SW 1271 (cell line): ENCODE measurements at places on chromosomes 3 and 15.

- DNase-seq = no peak
Observed at GRCh38 chr3:131796558-131797198, 238.1 kb downstream of the CPNE4 start.

DNA sequence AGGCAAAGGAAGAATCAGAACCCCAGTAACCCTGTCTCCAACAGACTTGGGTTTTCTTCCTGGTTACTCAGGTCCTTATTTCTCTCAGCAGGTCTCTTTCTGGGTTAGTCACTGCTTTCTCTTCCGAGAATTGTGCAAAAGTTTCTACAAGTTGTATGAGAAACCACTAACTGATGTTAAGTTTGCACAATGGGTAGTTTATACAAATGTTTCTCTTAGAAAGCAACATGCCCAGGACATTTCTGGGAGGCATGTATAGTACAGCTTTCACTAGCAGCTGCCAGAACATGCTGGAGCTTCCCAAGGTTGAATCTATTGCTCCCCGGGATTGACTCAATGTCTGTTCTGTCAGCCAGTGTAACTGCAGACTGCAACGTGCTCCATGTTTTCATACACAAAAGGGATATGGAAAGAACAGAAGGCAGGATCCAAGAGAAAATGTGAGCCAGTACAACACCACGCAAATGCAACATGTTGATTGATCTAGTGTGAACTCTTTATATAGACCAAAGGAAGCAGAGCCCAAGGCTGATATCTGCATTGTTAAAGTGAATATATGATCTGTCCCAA is 887.8 kb downstream of the MCTP2 start:
- no peak for DNase-seq

- DNase-seq = no peak
Observed at GRCh38 chr3:115999613-116000012, 376.3 kb downstream of the GAP43 start.

- no peak for DNase-seq
Observed at GRCh38 chr3:186785495-186786018, 2.2 kb downstream of the EIF4A2 start.

DNA sequence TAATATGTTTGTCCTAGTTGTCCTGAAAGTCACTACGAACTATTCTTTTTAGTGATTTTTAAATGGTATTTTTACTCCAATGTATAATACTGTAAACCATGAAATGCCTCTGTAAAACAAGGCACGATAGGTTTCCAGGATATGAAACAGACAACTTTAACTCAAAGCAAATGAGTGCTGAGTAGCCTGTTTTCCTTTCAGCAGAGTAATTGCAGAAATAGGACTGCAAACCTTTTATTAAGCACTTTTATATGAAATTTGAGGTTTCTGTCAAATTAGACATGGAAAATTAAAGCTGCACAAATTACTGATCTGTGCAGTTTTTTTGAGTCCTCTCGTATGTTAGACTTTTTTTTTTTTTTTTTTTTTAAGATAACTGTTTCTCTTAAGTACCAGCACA is 16.2 kb downstream of the AKAP13 start:
- DNase-seq = no peak

GRCh38 chr15:79206940-79207339 is 75.6 kb upstream of the ANKRD34C start:
- no peak for DNase-seq

- DNase-seq = no peak
Observed at GRCh38 chr15:92053753-92054316, 200.3 kb downstream of the SLCO3A1 start.

DNA sequence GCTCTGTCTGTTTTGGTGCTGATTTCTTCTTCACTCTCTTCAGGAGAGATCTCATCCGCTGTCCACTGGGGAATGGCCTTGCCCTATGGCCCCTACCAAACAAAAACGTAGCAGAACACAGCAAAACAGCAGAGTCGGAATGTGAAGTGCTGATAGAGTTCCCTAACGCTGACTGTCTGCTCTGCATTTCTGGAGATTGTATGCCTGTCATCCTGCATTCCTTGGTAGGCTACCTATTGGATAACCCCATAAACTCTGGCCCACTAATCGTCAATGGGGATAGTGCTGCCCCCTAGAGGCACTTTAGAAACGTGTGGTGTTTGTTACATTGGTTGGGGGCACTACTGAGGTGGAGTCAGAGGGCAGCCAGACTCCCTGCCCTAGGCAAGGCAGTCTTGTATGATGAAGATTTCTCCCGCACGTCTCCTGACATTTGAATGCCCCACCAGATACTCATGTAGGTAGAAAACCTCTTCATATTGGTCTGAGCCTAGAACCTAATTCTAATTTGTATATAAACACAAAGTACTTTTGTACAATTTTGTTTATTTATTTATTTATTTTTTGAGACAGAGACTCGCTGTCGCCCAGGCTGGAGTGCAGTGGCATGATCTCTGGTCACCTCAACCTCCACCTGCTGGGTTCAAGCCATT is 15.6 kb upstream of the MAGEF1 start:
- no peak for DNase-seq

- DNase-seq = no peak
Observed at GRCh38 chr15:68991723-68992122, 22.8 kb upstream of the NOX5 start.

GRCh38 chr3:158743664-158744566 is 11.7 kb upstream of the RARRES1 start:
- DNase-seq = no peak

DNA sequence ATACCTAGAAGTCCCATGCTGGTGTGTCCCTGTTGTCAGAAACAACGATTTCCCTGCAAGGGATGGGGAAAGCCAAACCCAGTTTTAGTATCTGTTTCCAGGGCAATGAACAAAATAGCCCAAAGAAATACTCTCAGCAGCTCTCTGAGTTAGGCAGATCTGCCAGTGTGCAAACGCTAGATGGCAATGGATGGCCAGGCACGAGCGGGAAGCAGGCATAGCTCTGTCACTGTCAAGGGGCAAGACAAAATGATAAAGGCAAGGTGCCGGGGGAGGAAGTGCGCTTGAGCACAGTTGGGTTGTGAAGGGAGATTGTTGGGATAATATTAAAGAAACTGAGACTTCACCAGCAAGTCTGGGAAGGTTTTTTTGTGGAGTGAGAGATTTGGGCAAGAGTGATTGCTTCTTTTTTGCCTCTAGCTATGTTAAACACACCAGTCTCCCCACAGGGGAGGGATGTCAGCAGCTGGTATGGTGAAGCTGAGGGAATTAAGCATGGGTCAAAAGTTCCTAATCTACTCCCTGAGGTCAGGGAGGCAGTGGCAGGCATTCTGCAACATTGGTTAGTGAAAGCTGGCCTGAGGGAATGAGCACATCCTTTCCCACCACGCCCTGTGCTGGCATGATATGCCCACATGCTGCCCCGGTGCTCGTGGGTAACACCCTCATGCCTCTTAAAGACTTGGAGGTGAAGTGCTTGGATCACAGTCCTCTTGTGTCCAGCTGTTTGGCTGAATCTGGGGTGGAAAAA is 117.5 kb downstream of the PDCD6IP start:
- no peak for DNase-seq

DNA sequence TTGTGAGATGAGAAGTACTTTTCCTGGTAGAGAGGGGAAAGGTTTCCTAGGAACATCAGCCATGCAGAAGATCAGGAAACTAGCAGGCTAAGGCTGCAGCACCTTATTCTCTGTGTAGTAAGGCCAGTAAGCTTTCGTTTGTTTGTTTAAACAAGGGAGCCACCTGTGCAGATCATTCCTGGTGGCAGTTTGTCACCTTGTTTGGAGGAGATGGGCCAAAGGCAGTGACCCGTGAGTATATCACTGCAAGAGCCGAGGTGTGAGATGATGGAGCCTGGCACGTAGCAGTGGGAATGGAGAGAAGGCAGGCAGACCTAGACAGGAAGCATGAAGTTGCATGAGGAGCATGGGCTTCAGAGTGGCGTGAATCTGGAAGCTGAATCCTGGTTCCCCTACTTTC is 19.6 kb downstream of the ATG7 start:
- DNase-seq = no peak

GRCh38 chr3:177833332-177833731 is 636.0 kb upstream of the TBL1XR1 start:
- DNase-seq = no peak

- no peak for DNase-seq
Observed at GRCh38 chr3:52123106-52123725, 31.0 kb downstream of the POC1A start.

GRCh38 chr3:69288161-69288895 is 97.6 kb downstream of the FRMD4B start:
- DNase-seq = no peak

GRCh38 chr3:72058493-72059081 is 273.6 kb upstream of the PROK2 start:
- no peak for DNase-seq

DNA sequence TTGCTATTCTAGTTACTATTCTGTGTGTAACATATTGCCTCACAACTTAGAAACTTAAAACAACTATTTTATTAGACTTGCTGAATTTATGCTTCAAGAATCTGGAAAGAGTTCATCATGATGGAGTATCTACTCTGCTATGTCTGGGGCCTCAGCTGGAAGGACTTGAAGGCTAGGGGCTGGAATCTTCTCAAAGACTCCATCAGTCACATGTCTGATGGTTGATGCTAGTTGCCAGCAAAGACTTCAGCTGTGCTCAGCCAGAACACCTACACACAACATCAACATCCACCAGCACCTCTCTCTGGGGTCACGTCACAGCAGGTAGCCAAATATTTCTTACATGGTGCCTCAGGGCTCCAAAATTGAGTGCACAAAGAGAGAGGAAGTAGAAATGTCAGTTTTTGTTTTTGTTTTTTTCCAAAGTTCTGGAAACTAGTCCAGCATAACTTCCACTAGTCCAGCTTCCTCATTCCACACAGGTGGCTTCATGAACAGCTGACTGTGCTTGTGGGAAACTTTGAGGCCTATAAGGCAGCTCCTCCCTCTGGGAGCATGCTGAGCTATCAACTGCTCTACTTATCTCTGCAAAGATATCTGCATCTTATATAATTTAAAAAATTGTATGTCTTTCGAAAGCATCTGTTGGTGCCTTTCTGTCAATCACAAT is 325.4 kb upstream of the AGTR1 start:
- no peak for DNase-seq

DNA sequence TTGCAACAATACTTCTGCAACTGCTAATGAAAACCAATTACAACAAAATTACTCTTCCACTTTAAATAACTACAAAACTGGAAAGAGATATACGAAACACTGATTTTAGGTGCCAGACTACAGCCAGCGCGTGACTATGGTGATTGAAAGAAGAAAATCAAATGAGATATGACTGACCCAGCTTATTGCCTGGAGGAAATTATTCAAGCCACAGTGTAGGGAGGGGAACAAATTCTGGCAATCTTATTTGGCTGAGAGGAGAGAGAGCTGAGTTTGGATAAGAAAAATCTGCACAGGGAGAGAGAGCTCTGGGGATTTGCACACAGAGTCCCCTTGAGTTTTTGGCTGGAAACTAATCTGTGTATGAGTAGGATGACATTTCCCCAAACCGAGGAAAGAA is 470.3 kb upstream of the FRG2C start:
- no peak for DNase-seq

DNA sequence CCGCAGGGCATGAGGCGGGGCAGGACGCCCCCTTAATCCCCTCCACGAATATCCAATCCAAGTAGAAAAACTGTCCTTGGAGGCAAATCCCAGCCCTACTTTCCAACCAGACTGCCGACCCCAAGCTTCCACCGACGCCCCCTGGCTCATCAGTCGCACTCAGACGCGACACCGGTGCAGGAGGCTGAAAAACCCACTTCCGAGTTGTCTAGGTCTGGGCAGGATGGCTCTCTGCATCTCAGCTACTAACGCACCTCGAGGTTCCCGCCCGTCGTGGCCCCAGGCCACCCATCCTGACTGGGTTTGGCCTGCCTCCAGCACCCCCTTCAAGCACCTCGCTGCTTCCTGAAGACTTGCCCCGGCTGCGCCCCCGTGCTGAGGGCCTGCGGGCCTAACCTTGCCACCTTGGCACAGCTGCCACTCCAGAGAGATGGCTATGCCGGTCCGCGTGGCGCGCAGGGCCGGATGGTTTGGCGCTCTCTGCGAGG is 15.5 kb downstream of the RGMA start:
- no peak for DNase-seq

DNA sequence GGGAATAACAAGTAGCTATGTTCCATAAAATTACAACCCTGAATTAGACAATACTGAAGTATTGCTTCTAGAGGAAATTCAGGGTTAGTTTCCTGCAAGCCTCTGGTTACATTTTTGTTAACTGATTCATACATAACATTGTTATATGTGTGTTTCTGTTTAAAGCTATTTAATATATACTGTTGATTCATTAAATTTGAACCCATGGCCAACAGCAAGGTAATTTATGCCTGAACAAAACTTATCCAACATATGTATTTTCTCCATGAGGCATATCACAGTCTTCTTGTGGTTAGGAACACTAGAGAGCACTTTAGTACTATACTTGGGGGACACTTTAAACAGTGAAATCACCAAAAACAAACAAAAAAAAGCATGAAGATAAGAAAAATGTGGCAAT is 47.7 kb upstream of the PTX3 start:
- no peak for DNase-seq

DNA sequence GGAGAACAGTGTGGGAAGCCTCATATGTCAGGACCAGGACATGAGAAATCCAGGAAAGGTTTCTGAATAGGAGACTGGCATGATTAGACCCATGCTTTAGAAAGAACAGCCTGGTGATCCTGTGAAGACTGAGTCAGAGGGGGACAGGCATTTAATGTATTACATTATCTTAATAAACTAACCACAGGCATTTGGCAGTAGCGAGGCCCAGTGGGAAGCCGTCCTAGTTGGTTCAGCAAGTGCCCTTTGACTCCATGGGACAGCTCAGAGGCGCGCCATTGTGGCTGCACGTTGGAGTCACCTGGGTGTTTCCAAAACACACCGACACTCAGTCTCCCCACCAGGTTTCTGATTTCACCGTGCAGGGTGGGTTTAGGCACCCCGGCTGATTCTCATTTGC is 90.5 kb upstream of the DGKG start:
- DNase-seq = no peak

- DNase-seq = no peak
Observed at GRCh38 chr3:25460751-25461150, 32.7 kb downstream of the RARB start.

DNA sequence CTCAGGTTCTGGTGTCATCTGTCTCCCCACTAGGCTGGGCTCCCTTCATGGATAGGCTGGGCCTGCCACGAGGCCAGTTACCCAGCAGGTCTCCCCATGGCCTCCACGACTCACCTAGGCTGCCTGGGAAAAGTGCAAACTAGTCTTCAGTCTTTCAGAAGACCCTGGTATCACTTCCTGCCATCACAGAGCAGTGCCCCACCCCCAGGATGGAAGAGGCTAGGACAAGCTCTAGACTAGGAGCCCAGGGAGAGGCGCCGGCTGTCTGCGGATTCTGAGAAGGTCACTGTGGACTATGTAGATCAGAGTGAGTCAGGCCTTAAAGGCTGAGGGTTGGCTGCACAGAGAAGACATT is 63.7 kb downstream of the CORO2B start:
- no peak for DNase-seq

DNA sequence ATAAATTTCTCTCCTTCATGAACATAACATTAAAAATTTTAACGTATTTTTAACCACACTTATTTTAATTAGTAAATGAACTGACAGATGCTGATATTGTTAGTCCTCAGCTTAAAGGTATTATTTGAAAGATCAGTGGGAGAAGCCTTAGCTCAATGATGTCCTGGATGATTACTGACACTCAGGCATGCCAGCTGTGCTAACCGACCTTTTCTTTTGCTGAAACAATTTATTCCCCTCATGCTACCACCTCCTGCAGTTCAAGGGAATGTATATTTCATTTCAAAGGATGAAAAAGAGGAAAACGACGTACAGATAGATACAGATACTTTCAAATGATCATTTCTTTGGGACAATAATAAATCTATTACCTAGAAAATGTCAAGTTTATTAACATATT is 620.8 kb downstream of the FGF12 start:
- DNase-seq = no peak
